ENCODE measurements at places on chromosomes 3 and 15.

DNA sequence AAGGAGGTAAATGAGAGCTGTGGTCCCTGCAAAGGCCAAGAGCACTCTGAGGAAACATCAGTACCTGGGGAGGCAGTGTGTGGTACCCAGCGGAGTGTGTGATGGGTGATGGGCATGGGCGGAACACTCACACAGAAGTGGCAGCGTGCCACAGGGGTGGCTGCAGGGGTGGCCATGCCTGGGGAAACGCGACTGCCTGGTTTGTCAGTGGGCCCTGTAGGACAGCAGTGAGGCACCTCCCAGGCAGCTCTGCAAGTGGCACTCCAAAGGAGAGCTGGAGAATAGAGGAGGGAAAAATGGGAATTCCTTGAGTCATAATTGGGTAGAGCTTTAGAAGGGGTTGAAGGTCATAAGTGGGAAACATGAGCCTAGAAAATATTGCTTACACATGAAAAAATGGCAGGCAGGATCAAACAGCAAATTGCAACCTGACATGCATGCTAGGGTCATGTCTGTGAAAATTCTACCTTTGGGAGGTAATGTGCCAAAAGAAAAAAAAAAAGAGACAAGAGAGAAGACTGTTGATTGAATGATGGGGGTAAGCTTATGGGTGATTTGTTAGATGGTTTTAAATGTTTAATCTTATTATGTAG is 138.4 kb downstream of the RPLP1 start:
- no peak for DNase-seq

GRCh38 chr3:34056951-34057390 is 258.5 kb downstream of the PDCD6IP start:
- DNase-seq, result no peak

GRCh38 chr3:95609411-95609810 is 1205.0 kb upstream of the EPHA6 start:
- DNase-seq, result no peak

DNA sequence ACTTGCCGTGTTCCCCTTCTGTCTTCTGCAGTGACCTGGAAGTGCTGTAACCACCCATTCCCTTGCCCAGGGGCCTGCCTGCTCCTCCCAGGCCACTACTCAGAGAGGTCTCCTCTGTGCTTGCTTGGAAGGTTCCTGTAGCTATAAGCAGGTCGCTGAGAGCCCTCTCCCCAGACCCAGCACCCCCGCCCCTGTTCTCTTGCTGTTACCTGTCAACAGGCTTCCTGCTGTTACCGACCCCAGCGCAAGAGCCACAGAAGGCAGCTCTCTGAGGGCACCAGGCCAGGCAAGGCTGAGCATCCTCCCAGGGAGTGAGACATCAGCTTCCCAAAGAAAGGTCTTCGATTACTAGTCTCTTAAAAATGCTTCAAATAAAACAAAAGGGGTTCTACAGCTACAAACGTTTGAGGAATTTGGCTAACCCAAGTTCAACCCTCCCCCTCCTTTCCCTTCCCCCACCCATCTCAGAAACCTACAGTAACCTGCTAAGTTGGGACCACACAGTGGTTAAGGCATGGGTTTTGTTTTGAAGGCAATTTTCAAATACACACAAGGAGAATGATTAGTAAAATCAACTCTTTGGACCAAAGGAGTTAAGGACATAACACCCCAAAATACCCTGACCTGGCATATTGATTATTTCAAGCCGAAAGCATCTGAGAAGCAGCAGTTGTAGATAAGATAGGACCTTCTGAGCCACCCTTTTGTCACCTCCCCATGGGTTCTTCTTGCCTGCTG is 74.9 kb upstream of the MFGE8 start:
- DNase-seq, result peak; percentile 55

DNA sequence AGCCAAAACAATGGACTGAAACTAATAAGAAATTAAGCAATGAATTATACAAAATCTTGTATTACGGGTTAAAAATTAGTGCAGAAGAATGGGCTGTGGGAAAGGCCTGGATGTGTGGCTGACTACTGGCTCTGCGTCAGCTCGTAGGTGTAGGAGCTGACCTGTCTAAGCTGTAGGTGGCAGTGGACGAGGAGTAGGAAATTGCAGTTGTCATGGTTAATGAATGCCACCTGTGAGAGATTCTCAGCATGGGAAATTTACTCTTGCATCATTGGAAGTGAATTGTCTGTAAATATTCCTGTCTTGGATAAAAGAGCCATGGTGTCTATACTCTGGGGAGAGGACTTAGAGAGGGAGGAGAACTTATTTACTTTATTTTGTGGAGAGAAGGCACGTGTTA is 23.4 kb downstream of the CHRNA7 start:
- no peak for DNase-seq

- peak; percentile 94 for DNase-seq
Measured at GRCh38 chr3:72487078-72487765, 361.0 kb downstream of the SHQ1 start.

DNA sequence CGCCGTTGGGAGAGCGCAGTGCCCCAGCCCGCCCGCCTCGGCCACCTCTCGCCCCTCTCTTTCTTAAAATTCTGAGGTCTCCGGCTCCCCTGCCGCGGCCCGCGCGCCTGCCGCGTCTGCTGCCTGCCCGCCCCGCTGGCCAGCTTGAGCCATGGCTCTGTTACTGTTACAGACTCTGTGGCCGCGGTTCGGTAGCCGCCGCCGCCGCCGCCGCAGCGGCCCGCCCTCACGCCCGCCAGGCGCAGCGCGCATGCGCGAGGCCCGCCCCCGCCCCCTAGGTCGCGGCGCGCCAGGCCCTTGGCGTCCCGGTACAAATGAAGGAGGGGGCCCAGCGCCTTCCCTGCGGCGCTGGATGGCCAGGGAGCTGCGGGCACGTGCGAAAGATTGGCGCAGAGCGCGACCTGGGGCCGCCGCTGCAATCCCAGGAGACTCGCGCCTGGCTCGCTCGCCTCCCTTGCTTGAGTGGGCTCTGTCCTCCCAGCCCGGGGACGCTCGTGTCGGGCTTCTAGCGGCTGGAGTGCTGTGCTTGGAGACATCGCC is at the start of gene ONECUT1:
Gene ONECUT1, minus strand, starts transcription at position 168 of the 540 bp plus-strand sequence. CDS start 452 bp downstream, outside the sequence.
- no peak for DNase-seq

- DNase-seq, result no peak
Measured at GRCh38 chr3:166190360-166190759, 353.1 kb upstream of the BCHE start.

DNA sequence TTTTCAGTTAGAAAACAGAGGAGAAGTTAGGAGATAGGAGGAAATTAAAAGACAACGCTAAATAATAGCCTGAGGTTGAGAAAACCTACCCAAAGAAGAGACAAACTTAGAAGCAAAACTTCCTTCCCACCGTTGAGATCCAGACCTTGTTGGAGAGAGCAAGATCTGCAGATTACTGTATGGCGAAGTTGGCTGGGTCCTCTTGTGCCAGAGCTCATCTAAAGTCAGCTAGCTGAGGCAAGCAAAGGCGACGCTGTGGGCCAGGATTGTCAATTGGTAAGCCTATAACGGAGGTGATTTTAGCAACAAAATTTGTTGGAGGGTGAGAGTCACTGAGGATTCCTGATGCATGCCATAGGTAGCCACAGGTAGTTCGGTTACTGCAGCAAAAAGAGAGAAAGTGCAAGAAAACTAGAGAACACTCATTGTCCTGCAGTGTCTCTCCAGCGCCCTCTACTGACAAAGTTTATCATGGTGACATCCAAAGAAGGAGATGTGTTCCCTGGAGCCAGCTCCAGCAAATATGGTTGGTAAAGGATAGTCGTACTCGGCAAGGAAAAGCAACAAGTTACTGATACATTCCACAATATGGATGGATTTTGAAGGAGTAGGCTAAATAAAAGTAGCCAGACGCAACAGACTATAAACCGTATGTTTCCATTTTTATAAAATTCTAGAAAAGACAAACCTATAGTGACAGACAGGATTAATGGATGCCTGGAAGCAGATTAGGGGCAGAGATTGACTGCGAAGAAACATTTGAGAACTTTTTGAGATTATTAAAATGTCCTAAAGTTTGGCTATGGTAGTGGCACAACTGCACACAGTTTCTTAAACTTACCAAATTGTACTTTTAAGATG is 9.8 kb upstream of the OR5K4 start:
- DNase-seq, result peak; percentile 52

- DNase-seq, result no peak
Measured at GRCh38 chr15:63203451-63204090, 14.2 kb downstream of the RAB8B start.

- no peak for DNase-seq
Measured at GRCh38 chr15:67066959-67067853, 1.8 kb downstream of the SMAD3 start.

DNA sequence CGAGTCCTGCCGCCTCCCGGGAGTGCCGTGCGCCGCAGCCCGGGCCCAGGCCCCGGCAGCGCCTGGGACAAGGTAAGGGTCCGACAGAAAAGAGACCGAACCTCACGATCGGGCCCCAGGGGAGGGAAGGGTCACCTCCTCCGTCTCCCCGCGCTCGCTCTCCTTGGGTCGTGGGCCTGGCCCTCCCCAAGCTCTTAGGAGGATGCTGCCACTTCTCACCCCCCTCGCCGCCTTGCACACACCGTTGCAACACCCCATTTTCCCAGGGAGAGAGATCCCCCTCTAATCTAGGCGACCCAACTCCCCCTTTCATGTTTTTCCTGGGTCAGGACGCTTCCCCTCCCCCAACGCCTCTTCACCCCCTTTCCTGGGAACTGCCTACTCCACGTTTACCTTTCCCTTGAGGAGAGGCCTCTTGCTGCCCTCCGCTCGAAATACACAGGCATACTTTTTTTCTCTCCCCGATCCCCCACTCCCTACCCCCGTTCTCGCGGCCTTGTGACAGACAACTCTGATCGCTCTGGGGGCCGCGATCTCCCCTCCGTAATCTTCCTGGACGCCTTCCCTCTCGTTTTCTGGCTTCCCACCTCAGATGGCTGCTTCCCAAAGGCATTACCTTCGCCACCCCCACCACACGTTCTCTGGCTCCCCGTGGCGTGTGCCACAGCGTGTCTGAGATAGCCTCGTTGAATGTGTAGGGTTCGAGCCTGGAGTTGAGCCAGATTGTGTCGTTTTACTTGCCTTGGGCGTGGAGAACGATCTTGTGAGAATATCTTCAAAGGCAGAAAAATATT is 688 bp downstream of the SETD5 start:
- DNase-seq, result peak; percentile 47

- DNase-seq, result no peak
Measured at GRCh38 chr15:56883088-56883487, 35.4 kb upstream of the TCF12 start.

GRCh38 chr3:185981621-185982020 is 43.8 kb upstream of the TRA2B start:
- no peak for DNase-seq

DNA sequence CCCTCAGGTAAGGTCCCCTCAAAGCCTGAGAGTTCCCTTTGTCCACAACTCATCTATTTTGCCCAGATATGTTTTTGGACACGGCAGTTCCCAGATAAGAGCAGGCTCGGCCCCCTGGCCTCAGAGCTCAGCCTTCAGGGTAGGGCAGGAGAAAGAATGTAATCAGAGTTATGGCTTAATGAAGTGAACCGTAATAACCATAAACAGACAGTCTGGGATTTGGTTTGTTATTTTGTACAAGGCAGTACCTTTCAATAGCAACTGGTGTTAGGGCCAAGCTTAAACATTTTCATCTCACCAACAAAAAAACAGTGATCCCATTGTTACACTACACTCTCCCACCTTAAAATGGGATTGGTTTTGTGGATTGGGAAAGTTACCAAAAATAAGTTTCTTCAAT is 12.2 kb upstream of the ALDH1A3 start:
- no peak for DNase-seq

- peak; percentile 69 for DNase-seq
Measured at GRCh38 chr15:99424978-99425656, 140.7 kb upstream of the MEF2A start.

- no peak for DNase-seq
Measured at GRCh38 chr3:175421902-175422301, 562.8 kb downstream of the NAALADL2 start.

DNA sequence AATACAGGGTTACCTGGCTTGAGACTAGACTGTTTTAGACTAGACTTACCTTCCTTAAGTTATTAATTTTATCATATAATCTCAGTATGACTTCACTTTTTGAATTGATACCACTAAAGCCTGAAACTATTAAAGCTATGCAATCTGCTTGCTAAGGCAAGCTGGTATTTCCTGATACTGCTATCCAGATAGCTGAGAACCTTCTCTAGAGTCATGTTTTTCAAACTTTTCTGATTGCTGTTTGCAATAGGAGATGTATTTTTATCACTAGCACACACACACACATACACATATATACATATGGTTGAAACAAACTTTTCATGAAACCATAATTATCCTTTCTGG is 9.3 kb upstream of the MAGI1 start:
- DNase-seq, result no peak

DNA sequence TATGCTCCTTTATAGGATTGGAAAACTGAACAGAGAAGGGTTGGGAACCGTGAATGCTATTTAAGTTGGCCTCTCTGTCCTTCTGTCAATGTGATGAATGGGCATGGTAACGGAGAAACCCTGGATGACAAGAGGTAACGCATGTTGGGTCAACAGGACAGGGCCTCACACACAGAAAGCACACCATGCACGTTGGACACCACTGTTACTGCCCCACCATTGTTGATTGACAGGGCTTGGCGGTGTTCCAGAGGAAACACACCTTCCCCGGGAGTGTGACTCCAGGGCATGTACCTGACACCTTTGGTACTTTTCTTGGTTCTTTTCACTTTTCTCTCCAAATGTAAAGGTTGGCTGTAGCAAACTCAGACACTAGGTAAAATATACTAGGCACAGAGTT is 548.5 kb downstream of the OCA2 start:
- no peak for DNase-seq

DNA sequence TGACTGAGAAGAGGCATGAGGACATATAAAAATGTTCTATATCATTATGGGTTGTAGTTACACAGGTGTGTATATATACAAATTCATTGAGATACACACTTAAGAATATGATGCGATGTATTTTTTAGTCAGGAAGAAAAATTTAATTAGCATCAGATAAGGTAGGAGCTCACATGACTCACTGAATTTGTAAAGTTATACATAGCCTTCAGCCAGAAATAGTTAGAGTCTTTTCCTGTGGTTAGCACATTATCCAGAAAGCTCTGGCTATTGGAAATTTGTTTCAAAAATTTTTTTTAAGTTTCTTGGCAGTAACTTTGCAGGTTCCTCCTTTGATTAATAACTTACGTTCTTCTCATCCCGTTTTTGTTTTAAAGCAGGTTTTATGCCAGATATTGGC is 88.6 kb downstream of the STT3B start:
- DNase-seq, result no peak

- DNase-seq, result no peak
Measured at GRCh38 chr3:156356537-156357363, 198.2 kb downstream of the SSR3 start.

DNA sequence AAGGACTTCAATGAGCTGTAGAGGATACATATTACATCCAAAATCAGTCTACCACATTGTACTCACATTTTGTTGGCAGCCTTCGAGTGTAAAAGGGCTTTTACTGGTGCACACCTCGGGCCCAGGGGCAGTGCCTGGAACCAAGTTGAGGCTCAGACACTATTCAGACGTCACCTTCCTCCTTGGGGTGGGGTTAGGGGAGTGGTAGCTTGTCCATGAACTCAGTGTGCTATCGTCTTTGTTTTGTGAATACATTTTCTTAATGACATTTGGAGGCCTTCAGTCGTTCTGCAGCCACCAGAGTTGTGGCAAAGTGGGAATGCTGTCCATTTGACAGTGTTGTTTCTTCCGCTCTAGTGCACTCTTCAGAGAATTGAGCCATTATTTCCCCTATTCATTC is 114.2 kb downstream of the PGPEP1L start:
- no peak for DNase-seq

- no peak for DNase-seq
Measured at GRCh38 chr15:57306944-57307411, 69.3 kb upstream of the CGNL1 start.

GRCh38 chr15:75037685-75038084 is 14.3 kb downstream of the PPCDC start:
- no peak for DNase-seq

GRCh38 chr3:51836606-51837005 is 24.8 kb upstream of the IQCF2 start:
- no peak for DNase-seq
